Stimulated activated CD4-positive, alpha-beta T cell treated with anti-CD3 and anti-CD28 coated beads, TNF-alpha, amount 100 ng/mL, for 1 hour (primary cell): ENCODE measurements at places on chromosomes 12 and 14.

DNA sequence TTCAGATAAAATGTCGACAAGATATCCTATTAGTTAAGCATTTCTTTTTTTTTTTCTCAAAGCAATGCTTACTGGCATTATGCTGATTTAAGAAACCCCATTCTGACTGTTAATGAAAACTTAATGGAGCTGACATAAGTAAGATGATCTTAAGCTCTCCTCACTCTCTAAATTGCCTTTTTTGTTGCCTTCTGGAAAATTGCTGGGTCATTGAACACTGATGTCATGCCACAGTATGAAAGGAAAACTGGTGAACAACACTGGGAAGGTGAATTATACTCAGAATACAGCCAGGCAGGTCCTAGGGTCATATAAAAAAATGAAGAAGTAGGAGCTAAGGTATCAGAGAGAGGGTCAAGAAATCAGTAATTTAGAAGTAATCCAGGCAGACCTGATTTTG lies 179.9 kb downstream of the BTG1 start:
- no peak for DNase-seq

GRCh38 chr12:11808931-11809330 lies 159.5 kb downstream of the ETV6 start:
- no peak for DNase-seq

GRCh38 chr12:127559349-127560040 lies 707.5 kb upstream of the TMEM132C start:
- peak; percentile 14 for DNase-seq

DNA sequence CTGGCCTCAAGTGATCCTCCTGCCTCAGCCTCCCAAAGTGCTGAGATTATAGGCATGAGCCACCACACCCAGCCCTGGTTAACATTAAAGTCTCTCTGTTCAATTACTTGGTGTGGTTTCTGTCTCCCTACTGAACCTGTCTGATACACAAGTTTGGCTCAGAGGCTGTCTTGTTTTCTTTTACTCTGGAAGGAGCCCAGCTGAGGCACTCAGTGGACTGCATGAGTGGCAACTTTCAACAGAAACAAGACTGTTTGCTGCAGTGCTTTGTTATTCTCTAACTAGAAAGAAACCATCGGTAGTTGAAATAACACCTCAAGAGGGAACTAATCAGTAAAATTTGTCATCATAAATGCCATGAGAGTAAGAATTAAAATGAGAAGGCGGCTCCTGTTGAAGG lies 238.7 kb downstream of the FOXN3 start:
- no peak for DNase-seq

- DNase-seq = no peak
Observed at GRCh38 chr12:39619316-39619659, 315 bp downstream of the ABCD2 start.

GRCh38 chr14:101723061-101723595 lies 38.4 kb upstream of the PPP2R5C start:
- DNase-seq = no peak

GRCh38 chr12:16796168-16796567 lies 190.2 kb upstream of the LMO3 start:
- no peak for DNase-seq

GRCh38 chr12:104568935-104569334 lies 112.2 kb downstream of the CHST11 start:
- no peak for DNase-seq

DNA sequence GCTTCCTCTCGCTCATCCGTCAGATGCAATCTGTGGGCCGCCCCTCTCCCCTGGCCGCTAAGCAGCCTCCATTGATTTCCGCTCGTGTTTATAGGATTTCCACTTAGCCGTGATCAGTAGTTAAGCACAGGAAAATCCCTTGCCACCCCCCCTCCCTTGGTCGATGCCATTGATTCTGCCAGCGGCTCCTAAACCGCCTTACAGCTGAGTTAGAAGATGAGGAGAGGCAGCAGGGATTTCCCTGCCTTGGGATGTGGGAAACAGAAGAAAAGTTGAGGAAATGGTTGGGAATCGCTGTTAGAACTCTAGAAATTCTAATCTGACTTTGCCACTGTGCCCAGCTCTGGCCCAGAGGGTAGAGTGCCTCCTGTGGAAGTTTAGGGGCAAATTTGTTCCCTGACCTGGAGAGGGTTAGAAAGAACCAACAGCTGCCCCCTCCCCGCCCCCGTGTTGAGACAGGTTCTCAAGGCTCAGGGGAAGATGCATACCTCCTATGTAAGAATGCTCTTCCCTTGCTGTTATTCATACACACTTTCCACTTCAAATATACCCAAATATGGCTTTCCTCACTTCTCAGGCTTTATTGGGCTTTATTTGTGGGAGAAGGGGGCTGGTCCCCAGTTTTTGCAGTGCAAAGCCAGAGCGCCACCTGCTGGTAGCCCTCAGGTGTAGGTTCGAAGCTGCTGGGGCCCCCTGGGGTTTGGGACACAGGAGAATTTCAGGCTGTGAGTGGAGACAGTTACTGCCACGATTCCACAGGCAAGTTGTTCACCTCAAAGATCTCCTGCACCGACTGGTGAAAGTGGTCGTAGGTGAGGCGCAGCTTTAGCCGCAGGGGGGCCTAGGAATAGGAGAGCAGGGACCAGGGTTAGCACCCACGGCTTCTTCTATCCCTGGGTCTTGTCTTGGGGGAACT lies 3.2 kb downstream of the THTPA start:
- DNase-seq = peak; percentile 19

DNA sequence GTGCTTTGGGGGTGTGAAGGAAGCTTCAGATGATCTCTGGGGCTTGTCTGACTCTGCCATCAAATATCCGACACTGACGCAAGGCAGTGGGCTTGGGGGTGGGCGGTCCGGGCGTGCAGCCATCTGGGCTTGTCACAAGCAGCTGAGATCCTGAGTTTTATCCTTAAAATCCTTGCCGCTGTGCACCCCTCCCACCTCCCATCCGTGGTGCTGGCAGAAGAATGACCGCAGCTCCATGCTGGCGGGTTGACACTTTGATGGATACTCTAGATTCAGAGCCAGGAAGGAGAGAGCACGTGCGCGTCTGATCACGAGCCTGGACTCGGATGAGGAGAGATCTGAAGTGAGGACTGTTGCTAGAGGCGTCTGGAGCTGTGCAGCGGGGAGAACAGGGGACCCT lies 3.0 kb downstream of the ZFYVE21 start:
- DNase-seq = no peak

- DNase-seq = peak; percentile 21
Observed at GRCh38 chr12:120110550-120111501, 5.7 kb downstream of the RAB35 start.

- DNase-seq = no peak
Observed at GRCh38 chr14:104289507-104289906, 151.1 kb downstream of the KIF26A start.

- no peak for DNase-seq
Observed at GRCh38 chr12:59657266-59657665, 61.4 kb downstream of the SLC16A7 start.

GRCh38 chr14:91303091-91303923 lies 58.8 kb upstream of the GPR68 start:
- no peak for DNase-seq

DNA sequence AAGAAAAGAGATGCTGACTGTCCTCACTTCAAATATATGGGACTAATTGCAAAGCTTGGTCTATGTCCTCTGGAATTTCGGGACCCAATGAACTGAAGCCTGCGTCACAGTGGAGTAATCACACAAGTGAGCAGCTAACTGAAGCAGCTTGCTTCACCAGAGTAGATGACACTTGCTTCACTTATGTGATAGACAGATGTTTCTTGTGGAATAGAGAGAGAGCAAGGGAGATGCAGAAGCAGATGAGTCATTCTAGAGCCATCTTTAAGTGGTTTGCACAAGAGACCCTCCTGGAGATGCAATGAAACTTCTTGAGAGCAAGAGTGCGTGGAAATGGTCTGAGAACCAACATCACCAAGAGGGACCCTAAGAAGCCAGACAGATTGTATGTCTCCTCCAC lies 1537.1 kb upstream of the FLRT2 start:
- DNase-seq = no peak
